ENCODE measurements at places on chromosomes 16 and 17. TPM values are rescaled to one million over a fixed set of nuclear protein-coding genes. Genes with fewer than 3 reads are reported as not detected.

GRCh38 chr17:76742958-76743357, 5.0 kb downstream of the MFSD11 start:
- no peak for DNase-seq

The EFNB3 gene
- 0.38 TPM for total RNA-seq

The CTF1 gene
- total RNA-seq, result 7.4 TPM

DNA sequence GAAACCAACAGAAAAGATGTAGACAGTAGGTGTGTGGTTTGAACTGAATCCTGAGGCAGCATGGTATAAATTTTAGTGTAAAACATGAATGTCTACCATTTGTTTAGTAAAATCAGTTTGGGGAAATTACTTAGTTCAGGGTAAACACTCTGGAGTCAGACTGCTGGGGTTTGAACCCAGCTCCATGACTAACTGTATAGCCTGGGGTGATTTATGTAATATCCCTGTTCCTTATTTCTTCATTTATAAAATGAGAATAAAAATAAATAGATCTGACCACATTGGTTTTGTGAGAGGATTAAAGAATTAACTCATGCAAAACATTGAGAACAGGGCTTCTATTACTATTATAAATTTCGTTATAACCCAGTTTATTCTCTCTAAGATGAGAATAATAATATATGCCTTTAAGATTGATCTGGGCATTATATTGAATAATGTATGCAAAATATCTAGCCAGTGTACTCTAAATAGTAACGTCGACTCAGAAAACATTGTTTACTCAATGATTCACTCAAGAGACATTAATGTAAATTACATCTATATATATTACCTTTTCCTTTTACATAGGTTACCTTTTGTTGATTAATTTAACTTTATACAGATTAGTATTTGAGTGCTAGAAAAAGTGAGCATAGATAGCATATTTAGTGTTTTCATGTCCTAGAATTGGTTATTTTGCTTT, 120.6 kb upstream of the KCNJ16 start:
- no peak for DNase-seq

GRCh38 chr16:77336637-77337036, 98.2 kb downstream of the ADAMTS18 start:
- no peak for DNase-seq

DNA sequence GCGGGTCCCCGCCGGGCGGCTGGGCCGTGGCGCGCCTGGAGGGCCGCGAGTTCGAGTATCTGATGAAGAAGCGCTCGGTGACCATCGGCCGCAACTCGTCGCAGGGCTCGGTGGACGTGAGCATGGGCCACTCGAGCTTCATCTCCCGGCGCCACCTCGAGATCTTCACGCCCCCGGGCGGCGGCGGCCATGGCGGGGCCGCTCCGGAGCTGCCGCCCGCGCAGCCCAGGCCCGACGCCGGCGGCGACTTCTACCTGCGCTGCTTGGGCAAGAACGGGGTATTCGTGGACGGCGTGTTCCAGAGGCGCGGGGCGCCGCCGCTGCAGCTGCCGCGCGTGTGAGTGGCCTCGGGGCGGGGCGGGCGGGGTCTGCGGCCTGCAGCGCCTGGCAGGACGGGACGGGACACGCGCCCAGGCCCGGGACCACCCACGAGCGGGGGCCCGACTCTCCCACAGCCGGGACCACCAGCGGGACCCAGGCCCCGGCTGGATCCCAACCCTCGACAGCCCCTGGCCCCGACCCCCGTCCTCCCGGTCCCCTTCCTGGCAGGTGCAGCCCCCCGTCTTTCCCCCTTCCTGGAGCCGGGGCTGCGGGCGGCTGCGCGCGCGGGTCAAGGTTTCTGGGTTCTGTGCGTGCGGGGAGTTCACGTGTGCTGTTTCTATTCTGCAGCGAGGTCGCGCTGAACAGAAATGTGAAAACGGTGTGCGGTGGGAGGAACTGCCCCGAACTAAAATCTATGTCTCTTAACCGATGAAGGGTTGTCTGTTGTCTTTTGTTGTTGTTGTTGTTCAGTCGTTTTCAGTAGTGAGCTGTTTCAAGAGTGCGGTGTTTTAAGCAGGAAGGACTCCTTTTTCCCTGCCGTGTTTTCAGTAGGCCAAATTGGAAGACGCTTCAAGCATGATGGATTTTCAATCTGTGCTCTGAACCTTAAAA, 705 bp downstream of the FOXK2 start:
- peak; percentile 71 for DNase-seq

The CFAP97D1 gene
- total RNA-seq, result not detected
